ENCODE measurements at places on chromosomes 3 and 15.

DNA sequence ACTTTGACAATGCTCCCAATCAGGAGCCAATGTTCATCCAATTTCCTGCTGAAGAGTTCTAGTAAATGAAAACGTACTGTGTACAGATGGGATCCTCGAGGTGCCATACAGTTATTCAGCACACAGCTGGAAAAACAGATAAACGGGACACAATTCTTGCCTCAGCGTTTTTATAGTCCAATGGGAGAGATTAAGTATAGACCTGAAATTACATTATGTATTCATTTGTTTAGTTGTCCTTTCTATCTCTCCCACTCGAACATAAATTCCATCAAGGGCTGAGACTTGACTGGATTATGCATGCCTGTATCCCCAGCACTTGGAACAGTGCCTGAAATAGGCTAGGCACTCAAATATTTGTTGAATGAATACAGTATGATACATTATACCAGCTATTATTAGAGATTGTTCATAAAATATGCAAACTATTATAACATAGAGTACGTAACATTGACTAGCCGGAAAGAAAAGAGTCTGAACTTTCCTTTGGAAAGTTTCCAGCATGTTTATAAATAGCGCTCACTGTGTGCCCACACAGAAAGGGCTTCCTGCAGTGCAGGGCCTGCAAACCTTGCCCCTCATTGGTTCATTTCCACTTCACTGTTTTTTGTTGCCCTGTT lies 27.4 kb upstream of the SNTN start:
- DNase-seq, result no peak

GRCh38 chr3:194272861-194273742 lies 78.0 kb downstream of the CPN2 start:
- no peak for DNase-seq

- no peak for DNase-seq
Measured at GRCh38 chr15:52464040-52464439, 64.6 kb downstream of the MYO5A start.

- no peak for DNase-seq
Measured at GRCh38 chr15:77369168-77369567, 50.7 kb downstream of the PEAK1 start.

DNA sequence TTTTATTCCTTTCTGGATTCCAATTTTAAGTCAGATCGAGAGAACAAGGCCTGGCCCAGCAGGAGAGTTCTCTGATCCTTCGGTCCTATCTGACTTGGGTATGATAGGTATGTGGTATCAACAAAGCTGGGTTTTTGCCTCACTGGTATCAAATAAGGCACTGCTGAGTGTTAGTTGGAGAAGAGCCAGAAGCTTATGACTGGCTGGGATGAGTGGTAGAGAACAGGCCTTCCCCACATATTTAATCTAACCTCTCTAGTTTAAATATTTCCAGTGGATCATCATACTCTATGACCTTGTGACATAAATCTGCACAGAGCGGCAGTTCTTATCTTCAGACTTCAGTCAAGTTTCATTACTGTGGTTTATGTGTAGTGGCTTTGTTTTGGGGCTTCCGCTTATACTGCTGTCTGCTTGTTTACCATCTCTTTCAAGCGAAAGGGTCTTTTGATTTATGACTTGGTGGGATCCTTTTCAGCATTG lies 164.5 kb downstream of the PTPRG start:
- no peak for DNase-seq

- no peak for DNase-seq
Measured at GRCh38 chr15:81723113-81723651, 322.6 kb downstream of the MEX3B start.

All from NK-92 treated with Interleukin-12 subunit alpha and Interleukin-12 subunit beta, amount 100 ng/mL, for 24 hours (cell line).